ENCODE measurements at places on chromosomes 12 and 14. TPM values are rescaled to one million over a fixed set of nuclear protein-coding genes. Genes with fewer than 3 reads are reported as not detected.

SLC38A4 gene
- 2.0 TPM for total RNA-seq

GPR162 gene
- 8.5 TPM for total RNA-seq

RECQL gene
- total RNA-seq: 18.3 TPM

KRT2 gene
- not detected for total RNA-seq

BHLHE41 gene
- 47.2 TPM for total RNA-seq

BATF gene
- total RNA-seq: 0.53 TPM

TSPAN9 gene
- total RNA-seq: 161 TPM

CLECL1 gene
- total RNA-seq: not detected

SLC2A13 gene
- 7.2 TPM for total RNA-seq

RILPL2 gene
- total RNA-seq: 4.0 TPM

GPR132 gene
- 0.76 TPM for total RNA-seq

HOXC12 gene
- total RNA-seq: not detected

EP400 gene
- total RNA-seq: 16.5 TPM

E2F7 gene
- 0.24 TPM for total RNA-seq

CMKLR1 gene
- total RNA-seq: 7.8 TPM

HOXC6 gene
- not detected for total RNA-seq

ASIC1 gene
- 2.8 TPM for total RNA-seq

DLGAP5 gene
- total RNA-seq: not detected

DIABLO gene
- total RNA-seq: 26.0 TPM

GALNT8 gene
- total RNA-seq: 8.8 TPM

SALL2 gene
- total RNA-seq: 12.6 TPM

Data from right cardiac atrium (tissue), 5 donors.